ENCODE measurements at places on chromosomes 2 and 18. TPM values are rescaled to one million over a fixed set of nuclear protein-coding genes. Genes with fewer than 3 reads are reported as not detected.

The C1QL2 gene
- not detected for total RNA-seq

- no peak for DNase-seq
- no peaks in the 10 kb centered on the region for H3K36me3 ChIP-seq
- no peaks in the 10 kb centered on the region for H3K27me3 ChIP-seq
- no peaks in the 10 kb centered on the region for H3K4me1 ChIP-seq
- H3K27ac ChIP-seq: no peak overlapping the region
- no peak overlapping the region for H3K4me3 ChIP-seq
Measured at GRCh38 chr18:21183670-21184069, 58.4 kb upstream of the GREB1L start.

DNA sequence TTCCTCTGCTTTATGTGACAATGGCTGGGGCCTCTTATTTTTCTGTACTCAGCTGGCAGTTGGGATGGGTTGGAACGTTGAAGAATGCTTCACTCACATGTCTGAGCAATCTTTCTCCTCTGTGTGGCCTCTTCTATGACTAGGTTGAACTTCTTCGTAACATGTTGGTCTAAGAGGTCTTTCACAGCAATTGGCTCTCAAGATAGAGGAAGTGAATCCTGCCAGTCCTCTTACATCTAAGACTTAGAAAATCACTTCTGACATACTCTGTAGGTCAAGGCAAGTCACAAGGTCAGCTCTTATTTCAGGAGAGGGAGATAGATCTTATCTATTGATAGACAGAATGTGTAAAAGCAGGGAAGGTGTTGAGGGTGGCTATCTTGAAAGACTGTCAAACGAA is 174.1 kb downstream of the NYAP2 start:
- no peaks in the 10 kb centered on the region for H3K4me1 ChIP-seq
- no peaks in the 10 kb centered on the region for H3K36me3 ChIP-seq

DNA sequence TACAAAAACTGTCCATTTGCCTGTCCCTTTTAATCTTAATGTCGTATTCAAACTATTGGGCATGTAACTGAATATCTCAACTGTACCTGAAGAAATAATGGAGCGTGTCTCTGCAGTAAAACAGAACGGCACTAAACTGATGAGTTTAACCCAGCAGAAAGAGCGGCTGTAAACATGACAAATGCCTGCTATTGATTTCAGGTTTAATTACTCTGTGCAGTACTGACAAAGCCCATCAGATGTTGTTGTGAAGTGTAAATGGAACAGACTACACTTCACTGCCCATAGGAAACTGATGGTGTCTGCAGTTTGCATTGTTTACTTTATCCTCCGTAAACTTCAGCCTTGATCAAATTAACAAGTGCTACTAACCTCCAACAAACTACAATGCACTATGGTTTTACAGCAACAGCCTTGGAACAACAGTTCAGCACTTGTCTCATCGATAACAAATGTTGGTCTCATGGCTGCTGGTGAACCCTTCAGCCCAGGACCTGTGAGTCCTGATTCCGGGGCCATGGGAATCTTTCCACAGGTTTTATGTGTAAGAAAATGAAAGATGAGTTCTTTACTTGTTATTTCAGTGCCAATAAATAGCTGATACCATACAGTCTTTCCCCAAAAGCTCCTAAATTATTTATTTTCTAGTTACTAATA is 316.5 kb downstream of the CCDC178 start:
- no peak for DNase-seq
- no peak overlapping the region for H3K27ac ChIP-seq
- no peak overlapping the region for H3K4me3 ChIP-seq
- H3K36me3 ChIP-seq: no peaks in the 10 kb centered on the region

GRCh38 chr2:46832543-46832942 is 83.1 kb downstream of the MCFD2 start:
- no peak for DNase-seq
- no peaks in the 10 kb centered on the region for H3K27me3 ChIP-seq
- no peaks in the 10 kb centered on the region for H3K36me3 ChIP-seq
- H3K4me3 ChIP-seq: no peak overlapping the region
